Panc1 (cell line): ENCODE measurements at places on chromosomes 2 and 18.

DNA sequence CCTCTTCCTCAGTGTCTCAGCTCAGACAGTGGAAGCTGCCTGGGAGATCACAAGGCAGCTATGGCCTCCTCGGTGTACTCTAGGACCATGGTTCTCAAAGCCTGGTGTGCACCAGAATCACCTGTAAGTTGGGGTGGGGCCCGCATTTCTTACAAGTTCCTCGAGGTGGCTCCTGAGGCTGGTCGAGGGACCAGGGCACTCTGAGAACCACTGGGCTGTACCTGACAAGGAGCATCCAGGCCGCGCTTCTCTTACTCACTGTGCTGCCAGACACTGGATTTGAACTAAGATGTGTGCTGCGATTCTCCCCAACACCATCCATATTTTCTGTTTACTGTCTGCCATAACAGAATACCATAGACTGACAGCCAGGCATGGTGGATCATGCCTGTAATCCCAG, 59.5 kb downstream of the DIPK1C start:
- no peak for DNase-seq

DNA sequence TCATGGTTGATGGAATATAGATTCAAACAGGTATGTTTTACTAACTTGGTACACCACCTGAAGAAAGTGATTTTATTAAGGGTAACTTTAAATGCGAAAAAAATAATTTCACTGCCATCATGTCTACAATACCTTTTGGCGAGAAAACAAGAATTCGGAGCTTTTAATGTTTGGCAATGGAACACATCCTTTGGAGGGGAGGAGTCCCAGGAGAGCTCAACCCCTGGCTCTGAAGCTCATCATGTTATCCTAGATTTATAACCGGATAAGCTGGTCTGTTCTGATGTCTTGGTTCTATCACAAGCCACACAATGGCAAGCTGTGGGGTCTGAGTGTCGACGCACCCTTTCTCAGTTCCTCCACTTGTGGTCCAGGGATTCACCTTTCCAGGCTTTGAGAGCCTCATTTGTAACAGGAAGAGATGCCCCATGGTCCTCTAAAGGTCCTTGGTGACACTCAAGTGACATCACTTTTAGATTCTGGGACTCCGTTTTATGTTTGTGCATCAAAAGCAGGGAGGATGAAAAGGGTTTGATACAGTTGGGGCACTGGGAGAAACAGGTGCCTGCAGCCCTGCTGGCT, 172.7 kb downstream of the BCL2 start:
- DNase-seq, result no peak

GRCh38 chr2:219508971-219509779, 5.1 kb upstream of the ASIC4 start:
- DNase-seq, result no peak

- DNase-seq, result no peak
These were observed 42.1 kb upstream of the KCNG2 start for GRCh38 chr18:79755496-79756142.

- DNase-seq, result no peak
These were observed 144.5 kb downstream of the INSIG2 start for GRCh38 chr2:118232796-118233195.

GRCh38 chr18:69626643-69627242, 226.1 kb downstream of the DOK6 start:
- no peak for DNase-seq

DNA sequence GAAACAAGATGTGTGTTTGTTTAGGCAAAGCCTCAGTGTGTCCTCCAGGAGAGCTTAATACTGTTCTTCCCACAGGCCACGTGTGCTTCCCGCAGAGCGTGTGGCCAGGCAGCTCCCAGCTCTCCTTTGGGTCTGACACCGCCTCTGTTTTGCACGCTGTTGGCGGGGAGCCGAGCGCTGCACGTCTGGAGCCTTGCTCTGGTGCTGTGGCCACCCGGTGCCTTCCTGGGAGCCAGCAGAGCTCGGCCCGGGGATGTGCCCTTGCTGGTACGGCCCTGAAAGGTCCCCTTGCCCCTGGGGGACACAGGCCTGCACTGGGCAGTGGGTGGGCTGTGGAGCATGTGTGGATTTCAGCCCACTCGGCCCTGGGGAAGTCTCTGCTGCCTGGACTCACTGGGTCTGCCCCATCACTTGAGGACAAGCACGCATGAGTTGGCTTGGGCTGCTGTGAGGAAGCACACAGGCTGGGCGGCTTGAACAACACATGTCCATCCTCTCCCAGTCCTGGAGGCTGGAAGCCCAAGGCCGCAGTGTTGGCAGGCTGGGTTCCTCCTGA, 160.7 kb upstream of the HDAC4 start:
- no peak for DNase-seq

GRCh38 chr2:69572641-69573040, 70.9 kb downstream of the AAK1 start:
- DNase-seq, result no peak

DNA sequence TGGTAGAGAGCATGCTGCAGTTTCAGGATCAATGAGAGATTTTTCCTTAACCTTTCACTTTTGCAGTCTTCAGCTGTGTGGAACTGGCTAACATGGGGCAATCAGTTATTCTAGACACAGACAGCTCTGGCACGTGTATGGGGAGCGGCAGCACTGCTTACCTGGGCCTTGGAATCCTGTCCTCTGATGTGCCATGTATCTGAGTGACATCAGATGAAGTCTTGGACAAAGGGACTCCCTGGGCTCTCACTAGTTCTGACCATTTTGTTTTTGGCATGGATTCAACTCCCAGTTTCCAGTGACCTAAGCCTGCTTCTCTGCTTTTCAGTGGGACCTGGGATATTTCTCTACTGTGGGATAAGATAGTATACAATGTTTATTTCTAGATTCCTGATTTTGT, 54.3 kb downstream of the RNF144A start:
- no peak for DNase-seq

DNA sequence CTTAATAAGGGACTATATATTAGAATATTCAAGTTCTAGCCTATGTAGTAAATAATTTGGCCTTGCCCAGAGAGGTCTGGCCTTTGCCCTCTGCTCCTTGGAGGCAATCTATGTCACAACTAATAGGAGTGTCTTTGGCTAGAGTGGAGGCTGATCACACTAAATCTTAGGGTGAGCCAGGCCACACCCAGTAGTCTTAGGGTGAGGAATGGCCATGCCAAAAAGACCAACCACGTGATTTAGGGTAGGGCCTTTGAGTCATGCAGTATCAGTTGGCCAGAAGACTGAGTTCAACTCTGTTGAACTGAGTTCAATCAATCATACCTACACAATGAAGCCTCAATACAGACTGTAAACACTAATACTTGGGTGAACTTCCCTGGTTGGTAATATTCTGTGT, 26.0 kb upstream of the FLACC1 start:
- no peak for DNase-seq

DNA sequence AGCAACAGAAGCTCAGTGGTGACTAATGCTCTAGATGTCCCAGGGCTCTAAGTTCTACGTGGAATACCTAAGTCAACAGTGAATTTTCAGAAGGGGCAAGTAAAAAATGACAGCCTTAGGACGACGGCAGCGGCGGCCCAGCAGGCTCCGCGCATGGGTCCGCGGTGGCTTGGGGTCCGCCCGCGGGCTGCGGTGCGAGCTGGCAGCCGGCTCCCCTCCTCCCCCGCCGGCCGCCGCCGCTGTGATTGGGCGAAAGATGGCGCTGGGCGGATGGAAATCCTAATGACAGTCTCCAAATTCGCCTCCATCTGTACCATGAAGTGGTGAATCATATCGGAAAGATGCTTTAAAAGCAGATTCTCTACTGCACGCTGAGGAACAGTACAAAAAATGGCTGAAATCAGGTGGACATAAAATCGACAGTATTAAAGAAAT, 74.7 kb downstream of the HNRNPLL start:
- DNase-seq, result no peak

DNA sequence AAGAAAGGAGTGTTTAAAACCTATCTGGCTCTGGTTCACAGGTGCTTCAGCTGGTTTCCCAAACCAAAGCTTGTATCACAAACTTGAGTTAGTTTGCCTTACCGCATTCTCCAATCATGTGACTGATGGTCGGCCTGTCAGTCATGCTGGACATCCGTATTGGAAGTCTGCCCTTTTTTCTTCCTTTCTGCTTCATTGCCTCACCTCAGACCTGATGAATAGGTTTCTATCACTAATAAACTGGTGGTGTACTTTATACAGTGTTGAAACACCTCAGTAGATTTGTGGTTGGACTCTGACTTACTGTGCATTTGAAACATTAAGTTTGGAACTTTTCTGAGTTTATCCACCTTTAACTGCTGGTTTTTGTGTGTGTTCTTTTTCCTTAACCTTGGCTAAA, 84.1 kb downstream of the R3HDM1 start:
- DNase-seq, result no peak

GRCh38 chr2:119453972-119454593, 22.4 kb downstream of the TMEM37 start:
- no peak for DNase-seq

- DNase-seq, result no peak
These were observed 142.7 kb upstream of the NFATC1 start for GRCh38 chr18:79252904-79253633.

- no peak for DNase-seq
These were observed 37.5 kb downstream of the CMPK2 start for GRCh38 chr2:6828299-6828584.

- DNase-seq, result no peak
These were observed 26.3 kb downstream of the MBP start for GRCh38 chr18:77106331-77106730.

GRCh38 chr2:44275927-44276303, 635 bp downstream of the SLC3A1 start:
- no peak for DNase-seq

DNA sequence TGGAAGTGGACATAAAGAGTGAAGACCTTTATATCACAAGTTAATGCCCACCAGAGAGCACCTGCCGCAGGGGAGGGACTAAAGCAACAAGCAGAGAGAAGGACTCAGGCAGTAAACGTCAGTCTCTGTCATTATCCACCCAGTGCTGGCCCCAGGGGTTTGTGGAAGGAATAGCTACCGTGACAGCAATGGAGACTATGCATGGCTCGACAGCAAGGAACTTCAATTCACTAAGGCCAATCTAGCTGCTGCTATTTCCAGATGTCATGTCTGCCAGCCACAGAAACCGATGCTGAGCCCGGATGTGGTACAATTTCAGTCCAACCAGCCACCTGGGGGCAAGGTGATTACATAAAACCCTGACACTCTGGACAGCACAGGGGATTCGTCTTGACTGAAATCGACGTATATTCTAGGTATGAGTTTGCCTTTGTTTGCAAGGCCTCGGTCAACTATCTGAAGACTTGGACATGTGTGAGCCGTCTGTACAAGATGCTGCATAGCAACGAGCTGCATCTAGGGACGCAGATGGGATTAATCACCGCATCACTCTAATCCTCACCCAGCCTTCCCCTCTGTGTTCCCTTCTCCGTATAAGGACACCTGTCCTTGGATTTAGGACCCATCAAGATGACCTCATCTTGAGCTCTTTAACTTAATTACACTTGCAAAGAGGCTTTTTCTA, 154.1 kb upstream of the SH3BP4 start:
- DNase-seq, result no peak

DNA sequence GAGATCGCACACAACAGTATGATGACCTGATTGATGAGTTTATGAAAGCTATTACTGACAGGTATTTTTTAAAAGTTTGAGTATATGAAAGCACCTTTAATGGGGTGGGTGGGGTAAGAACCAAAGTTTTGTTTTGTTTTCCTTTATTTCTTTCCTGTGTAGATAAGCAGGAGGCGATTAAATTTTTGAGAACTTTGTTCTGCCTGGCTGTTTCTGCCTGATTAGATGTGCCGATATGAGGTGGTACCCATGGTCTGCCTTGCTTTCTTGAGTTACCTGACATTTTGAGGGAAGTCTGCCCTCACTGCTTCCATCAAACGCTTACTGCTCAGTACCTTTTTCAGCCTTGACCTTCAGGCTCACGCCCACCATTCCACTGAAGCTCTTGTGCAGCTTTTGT, 39.2 kb downstream of the ME2 start:
- DNase-seq, result no peak

DNA sequence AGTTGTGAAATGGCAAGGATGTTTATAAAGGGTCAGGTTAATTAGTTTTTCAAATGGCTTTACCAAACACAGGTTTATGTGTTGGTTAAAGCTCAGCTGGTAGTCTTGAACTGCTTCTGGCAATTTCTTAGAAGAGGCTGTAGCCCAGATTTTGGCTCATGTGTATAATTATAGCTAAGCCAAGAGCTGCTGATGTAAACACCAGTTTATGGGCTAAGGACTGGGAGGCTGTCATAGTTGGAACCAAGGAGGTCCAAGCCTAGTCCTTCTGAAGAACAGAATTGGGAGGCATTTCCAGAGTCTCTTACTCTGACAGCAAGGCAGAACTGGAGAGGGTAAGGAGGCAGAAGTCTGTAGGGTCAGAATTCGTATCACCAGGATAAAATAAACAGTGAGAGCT, 25.4 kb downstream of the UBE2E3 start:
- no peak for DNase-seq

GRCh38 chr2:2057125-2057721, 273.9 kb downstream of the MYT1L start:
- DNase-seq, result no peak

DNA sequence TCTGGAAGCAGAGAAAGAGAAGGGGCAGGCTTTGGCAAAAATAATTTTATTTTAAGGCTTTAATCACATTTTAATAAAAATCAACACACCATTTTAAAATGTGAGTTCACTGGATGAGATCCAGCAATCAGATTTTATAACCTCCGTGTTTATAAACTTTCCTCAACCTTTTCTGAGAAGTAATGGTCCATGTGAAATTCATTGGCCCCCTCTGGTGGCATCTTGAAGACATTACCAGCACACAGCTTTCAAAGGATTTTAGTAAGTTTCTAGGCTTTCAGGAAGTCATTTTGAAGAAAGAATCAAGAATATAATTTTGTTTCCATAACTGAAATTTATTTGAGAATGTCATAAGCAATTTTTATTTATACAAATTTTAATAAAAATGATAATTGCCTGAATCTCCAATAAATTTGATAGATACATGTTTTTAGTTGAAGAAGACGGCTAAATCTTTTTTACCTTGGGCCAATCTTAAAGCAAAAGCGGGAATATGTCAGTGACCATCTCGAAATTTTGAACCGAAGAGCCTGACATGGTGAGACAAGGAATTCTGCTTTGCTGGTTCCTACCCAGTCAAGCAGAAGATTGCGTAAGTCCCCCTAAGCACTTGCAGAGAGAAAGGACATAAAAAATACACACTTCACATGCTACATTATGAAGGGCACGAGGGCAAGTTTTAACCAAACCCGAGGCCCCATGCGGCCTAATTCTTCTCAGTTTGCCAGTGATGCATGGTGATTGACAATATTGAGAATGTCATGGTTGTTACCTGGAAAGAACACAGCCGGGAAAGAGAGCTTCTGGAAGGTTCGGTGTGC, 128.4 kb upstream of the CBLN2 start:
- DNase-seq, result no peak

- DNase-seq, result no peak
These were observed 124.1 kb upstream of the NDUFV2 start for GRCh38 chr18:8978394-8978793.

DNA sequence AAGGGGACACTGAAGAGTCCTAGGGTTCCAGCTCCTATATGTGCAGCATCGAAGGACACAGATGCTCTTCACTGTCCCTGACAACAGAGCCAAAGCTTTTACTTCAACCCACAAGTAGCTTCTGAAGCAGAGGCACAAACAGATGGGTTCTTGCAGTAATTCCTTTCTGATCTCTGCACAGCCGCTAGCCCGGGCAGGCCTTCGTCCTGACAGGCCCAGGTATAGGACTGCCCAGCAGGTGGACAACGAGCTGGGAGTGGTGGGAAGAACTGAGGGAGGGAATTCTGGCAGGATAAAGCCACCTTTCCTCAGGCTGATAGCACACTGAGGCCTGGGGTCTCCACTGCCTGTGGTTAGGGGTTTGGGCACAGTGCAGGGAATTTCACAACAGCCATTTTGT, 94.8 kb downstream of the RHOB start:
- no peak for DNase-seq

- DNase-seq, result no peak
These were observed 5.0 kb upstream of the GPR35 start for GRCh38 chr2:240620149-240620731.
